ENCODE measurements at places on chromosomes 12 and 14.

- DNase-seq = no peak
Observed at GRCh38 chr12:30880061-30880460, 46.5 kb upstream of the TSPAN11 start.

GRCh38 chr14:83887866-83888265 is 1642.1 kb upstream of the FLRT2 start:
- DNase-seq = no peak

DNA sequence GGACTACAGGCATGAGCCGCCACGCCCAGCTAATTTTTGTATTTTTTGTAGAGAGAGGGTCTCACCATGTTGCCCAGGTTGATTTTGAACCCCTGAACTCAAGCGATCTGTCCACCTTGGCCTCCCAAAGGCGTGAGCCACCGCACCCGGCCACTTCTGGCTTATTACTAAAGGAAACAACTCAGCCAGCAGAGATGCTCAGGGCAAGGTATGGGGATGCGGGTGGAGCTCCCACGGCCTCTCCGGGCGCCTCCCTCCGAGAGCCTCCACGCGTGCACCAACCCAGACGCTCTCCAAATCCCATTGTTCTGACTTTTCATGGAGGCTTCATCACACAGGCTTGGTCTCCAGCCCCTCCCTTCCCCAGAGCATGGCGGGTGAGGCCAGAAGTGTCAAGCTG is 6.1 kb upstream of the GPR132 start:
- DNase-seq = no peak

- no peak for DNase-seq
Observed at GRCh38 chr14:65566820-65567522, 154.4 kb downstream of the FUT8 start.

DNA sequence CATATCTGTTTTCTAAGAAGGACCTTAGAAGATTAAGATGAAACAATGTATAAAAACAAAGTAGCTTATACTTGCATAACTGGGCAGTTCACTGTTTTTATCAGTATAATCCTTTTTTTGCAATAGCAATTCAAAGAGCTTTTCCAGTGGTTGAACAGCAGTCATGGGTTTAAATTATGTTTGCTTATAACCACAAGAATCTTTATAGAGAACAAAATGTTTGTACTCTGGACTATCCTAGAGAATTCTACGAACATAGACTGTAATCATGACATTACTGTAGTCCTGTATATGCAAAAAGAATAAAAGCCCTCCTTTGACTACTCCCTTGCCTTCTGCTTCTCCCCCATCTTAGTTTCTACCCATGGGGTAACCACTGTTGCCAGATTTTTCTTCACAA is 5.7 kb downstream of the FAM177A1 start:
- no peak for DNase-seq

DNA sequence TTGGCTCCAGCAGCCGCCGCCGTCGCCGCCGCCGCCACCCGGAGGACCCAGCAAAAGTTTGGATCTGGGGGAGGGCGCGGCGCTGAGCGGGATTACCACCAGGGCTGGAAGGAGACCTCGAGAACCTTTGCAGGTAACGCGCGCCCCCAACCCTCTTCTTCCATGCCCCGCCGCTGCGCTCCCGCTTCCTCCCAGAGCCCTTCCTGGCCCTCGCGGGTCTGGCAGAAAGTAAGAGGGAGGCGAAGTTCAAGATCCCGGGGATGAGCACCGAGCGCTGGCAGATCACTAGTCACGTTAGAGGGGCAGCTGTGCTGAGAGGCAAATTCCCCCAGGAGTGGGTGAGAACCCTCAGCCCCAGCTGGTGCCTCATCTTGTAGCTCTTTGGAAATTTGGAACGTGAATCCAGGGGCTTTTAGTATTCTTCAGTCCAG is 3.9 kb downstream of the FLRT2 start:
- DNase-seq = no peak

DNA sequence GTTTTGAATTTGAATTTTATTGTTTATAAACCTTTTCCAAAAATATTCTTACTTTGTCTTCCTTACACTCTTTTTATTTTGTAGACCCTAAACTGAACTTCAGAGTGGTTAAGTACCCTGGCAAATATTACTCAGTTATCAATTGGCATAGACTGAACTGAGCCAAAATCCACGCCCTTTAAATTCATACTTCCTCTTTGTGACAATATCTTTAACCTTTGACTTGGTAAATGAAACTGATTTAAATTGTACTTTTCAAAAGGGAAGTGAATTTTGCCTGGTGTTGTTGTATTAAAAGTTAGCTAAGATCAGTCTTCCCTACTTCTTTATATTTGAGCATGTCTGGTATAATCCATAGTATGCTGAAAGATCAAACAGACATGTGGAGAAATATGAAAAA is 184.3 kb upstream of the USP15 start:
- DNase-seq = no peak

Measured in HL-60 (cell line).